ENCODE measurements at places on chromosomes 6 and 20.

DNA sequence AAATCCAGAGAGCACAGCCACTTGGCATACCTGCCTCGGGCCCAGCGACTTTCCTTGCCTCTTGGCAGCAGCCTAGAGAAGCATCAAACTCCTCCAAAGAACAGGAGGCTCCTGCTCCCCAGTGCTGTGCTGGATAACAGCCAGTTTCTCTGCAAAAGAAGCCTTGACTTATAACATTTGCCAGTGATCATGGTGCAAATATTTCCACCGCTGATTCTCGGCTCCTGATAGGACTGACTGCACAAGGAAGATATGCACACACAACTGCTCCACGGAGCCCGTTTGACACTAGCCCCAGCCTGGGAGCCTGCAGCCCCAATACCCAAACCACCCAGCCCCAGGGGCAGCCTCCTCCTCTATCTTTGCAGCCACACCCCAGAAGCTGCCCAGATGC is 17.5 kb downstream of the ACSS1 start:
- no peak for DNase-seq

DNA sequence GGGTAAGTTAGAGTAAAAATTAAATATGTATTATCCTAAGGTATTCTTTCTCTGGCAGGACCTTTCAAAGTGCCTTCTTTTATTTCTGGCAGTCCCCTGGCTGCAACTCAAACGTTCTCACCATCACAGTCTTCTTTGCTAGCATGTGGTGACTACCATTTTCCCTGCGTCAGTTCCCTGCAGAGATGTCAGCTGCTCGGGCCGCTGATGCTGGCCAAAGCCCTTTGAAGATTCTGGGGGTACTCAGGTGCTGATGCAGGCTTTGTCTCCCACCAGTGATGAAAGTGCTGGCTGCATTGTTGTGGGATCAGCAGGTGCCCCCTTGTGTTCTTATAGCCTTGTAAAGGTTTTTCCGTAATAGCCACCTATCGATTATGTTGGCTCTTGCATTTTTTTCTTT is 140.1 kb downstream of the BTBD3 start:
- no peak for DNase-seq

- DNase-seq, result peak; percentile 79
Observed at GRCh38 chr20:33554914-33555420, 65.1 kb downstream of the CBFA2T2 start.

- no peak for DNase-seq
Observed at GRCh38 chr6:12439296-12439695, 149.1 kb downstream of the EDN1 start.

GRCh38 chr6:169170583-169170955 is 83.1 kb downstream of the THBS2 start:
- no peak for DNase-seq

DNA sequence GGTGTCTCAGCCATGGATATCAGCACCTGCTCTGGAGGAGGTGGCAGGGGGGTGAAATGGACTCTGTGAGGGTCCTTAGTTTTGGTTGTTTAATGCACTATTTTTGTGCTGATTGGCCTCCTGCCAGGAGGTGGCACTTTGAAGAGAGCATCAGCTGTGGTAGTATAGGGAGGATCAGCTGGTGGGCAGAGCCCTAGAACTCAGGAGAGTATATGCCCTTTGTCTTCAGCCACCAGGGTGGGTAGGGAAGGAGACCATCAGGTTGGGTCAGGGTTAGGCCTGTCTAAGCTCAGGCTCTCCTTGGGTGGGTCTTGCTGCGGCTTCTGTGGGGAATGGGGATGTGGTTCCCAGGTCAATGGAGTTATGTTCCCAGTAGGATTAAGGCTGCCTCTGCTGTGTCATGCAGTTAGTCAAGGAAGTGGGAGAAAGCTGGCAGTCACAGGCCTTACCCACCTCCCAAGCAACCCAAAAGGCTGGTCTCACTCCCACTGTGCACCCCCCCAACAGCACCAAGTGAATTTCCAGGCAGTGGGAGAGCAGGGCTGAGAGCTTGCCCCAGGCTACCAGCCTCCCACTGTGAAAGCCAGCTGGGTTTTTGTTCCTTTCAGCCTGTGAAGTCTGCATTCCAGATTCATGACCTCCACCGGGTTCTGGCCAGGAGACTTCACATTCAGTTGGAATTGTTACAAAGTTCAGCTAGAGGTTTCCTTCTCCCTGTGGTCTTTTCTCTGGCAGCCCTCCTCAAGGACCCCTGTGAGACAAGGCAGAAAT is 5.7 kb upstream of the OSTM1 start:
- DNase-seq, result no peak

DNA sequence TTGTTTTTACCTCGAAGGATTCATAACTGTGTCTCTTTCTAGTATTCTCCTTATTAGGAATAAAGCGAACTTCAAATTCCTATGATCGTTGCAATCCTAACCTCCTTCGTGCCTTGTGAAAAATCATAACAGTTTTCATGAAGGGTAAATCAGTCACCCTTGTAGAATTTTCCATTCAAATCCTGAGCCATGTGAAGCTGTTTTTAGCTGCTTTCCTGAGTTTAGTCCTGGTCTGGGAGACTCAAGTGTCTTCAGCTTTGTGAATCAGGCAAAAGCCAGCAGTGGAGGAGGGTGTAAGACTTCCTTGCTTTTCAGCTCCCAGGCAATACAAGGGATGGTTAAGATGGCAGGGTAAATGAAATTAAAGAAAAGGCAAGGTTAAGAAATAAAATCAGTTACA is 24.3 kb downstream of the GCNT2 start:
- no peak for DNase-seq

DNA sequence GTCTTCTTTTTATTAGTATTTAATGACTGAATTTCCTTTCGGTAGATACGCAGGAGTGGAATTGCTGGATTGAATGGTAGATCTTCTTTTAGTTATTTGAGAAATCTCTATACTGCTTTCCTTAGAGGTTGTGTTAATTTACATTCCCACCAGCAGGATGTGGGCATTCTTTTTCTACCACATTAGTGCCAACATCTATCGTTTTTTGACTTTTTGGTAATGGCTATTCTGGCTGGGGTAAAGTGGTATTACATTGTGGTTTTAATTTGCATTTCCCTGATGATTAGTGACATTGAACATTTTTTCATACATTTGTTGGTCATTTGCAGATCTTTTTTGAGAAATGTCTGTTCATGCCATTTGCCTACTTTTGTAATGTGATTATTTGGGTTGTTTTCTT is 37.1 kb downstream of the SUMO4 start:
- no peak for DNase-seq

DNA sequence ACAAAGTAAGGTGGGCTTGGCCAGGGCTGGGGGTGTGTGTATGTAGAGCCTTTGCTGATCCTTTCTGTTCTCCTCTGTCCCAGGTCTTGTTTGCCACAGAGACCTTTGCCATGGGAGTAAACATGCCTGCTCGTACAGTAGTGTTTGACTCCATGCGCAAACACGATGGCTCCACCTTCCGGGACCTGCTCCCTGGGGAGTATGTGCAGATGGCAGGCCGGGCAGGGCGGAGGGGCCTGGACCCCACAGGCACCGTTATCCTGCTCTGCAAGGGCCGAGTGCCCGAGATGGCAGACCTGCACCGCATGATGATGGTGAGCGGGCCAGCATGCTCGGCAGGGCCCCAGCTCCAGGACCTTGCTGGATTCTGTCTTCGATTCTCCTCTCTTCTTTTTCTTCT is 6.2 kb downstream of the DXO start:
- DNase-seq, result no peak

- no peak for DNase-seq
Observed at GRCh38 chr6:139257291-139257690, 34.5 kb downstream of the TXLNB start.

GRCh38 chr20:50992733-50993457 is 30.0 kb downstream of the KCNG1 start:
- DNase-seq, result peak; percentile 62

GRCh38 chr20:60132162-60132826 is 174.1 kb downstream of the CDH26 start:
- DNase-seq, result no peak

DNA sequence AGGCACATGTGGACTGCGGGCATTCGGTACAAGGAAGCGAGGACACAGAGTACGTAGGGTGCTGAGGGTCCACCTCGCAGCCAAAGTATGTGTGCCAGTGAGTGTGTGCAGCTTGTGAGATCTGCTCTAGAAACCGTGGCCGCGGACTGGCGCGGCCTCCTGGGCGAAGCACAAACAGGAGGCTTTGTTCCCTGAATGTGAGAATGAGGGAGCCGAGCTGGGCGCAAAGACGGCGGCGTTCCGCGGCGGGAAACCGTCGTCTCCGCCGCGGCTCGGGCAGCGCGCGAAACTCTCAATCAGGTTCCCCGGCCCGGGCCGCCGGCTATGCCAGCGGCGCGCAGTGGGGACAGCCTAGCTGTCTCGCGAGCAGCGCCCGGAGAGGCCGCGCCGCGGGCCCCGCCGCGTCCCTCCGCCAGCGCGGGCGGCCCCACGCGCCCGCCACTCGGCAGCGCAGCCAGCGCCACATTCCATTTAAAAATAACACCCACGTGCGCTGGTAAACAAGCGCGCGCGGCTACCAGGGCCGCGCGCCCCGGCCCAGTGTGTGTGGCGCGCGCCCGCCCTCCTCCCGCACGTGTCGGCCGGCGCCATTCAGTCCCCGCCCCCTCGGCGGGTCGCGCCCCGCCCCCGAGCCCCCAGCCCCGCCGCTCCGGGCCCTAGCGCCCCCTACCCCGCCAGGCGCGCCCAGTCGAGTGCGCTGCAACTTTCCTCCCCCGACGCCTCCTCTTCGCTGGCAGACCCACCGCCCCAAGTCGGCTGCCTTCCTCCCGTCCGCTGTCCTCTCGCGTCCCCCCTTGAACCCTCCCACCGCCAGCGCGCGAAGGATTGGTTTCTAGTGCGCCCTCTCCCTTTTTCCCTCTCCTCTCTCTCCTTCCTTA is 3.0 kb upstream of the FOXO3 start:
- peak; percentile 88 for DNase-seq

DNA sequence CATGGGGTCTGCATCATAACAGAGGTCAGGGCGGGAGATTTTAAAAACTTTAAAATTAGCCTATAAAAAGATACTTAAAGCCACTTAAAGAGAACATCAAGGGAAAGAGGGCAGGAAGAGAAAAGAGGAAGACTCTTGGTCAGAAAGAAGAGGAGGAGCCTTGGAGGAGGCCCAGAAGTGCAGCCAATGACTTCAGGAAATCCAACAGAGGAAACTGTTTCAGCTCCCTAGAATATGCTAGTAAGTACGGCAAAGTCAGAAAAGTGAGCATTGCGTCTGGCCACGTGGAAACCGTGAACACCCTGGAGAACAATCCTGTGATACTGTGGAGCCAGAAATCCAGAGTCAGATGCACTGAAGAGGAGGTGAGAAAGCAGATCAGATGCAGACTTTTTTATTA is 22.5 kb upstream of the NHSL1 start:
- DNase-seq, result no peak

GRCh38 chr6:160190973-160191372 is 67.6 kb downstream of the SLC22A2 start:
- no peak for DNase-seq

GRCh38 chr20:8132484-8133309 is 631 bp downstream of the PLCB1 start:
- peak; percentile 36 for DNase-seq

GRCh38 chr6:5328800-5329199 is 67.5 kb downstream of the FARS2 start:
- DNase-seq, result no peak

DNA sequence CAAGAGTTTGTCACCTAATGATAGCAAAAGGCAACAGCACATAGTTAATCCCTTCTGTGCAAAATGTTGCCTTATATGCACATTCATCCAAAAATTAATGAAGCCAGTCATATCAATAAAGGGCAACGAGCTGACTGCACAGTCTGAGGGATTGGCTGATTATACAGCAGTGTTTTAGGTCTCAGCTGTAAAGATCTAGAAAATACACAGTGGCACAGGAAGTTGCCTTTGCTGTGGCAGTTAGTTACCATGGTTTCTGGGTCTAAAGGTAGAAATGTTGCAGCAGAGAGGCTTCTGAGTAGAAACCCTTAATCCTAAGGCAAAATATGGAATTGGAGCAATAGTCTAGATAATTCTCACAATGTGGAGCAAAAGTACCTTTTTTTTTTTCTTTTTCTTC is 89.7 kb downstream of the SMPDL3A start:
- DNase-seq, result no peak

DNA sequence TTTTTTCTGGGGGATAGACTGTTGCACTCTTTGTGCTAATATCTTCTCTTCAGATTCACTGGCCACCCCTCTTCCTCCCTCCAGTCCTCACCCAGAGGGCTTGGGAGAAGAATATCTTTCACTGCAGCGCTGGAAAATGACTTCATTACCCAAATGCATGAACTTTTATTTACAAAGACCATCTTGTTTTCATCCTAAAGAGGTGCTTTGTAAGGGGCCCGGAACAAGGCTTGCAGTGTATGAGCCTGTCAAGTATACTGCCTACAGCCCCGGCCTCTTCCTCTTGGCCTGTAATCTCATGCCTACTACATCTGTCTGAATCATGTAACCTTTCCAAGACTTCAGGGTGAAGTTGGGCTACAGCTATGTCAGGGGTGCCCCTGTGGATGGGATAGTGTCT is 554 bp upstream of the LAMA4 start:
- DNase-seq, result no peak

DNA sequence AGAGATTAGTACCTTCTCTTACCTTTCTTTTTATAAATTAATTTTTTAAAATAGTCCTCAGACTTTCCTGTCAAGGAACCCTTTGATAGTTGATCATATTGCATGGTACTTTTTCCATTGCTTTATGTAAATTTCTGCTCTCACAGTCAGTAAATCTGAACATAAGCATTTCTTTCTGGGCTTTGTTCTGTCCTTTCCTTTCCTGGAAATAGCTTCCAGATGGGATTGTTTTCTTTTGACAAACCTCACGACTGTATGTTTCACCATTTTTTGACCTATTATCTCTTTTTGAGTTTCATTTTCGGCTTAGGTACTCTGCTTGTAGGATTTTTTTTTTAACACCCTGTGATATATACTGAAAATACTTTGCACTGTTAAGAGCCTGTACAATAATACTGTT is 32.6 kb downstream of the UTRN start:
- no peak for DNase-seq

DNA sequence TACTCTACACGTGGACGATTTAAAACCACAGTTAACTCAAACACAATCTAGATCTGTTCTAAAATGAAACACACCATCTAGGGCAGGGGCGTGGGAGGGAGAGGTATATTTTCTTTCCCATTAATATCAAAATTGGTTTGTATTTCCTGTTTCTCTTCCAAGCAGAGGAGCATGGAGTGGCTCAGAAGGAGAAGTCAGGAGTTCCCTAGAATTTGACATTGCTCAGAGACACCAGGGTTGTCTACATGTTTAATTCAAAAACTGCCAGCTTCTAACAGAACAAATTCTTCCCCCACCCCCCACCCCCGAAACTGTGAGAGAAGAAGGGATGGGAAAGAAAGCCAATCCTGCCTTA is 2.3 kb downstream of the PREX1 start:
- DNase-seq, result no peak

GRCh38 chr20:62557999-62558408 is 82.2 kb upstream of the GATA5 start:
- no peak for DNase-seq

- DNase-seq, result no peak
Observed at GRCh38 chr20:46644733-46645132, 6.5 kb downstream of the SLC13A3 start.

- DNase-seq, result no peak
Observed at GRCh38 chr6:168507297-168507696, 66.3 kb downstream of the SMOC2 start.
